ENCODE measurements at places on chromosomes 1 and 21. TPM values are rescaled to one million over a fixed set of nuclear protein-coding genes. Genes with fewer than 3 reads are reported as not detected.

COL9A2 gene
- total RNA-seq: 2.3 TPM

SPOCD1 gene
- total RNA-seq: 0.26 TPM

DNA sequence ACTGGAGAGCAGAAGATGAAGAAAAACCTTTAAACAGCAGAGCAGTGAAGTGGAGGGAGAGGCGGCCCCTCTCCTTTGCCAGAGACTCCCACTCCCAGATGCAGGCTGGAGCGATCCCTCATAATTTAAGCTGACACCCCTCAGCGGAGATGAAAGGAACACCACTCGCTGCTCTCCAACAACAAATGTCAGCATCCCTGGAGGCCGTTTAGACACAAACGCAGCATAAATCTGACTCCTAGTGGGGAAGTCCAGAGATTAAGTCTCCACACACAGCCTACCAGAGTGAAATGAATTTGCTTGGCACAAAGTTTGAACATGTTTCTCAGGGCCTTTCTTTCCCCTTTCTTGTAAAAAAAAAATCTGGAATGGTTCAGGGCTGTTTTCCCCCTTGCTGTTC is 137.8 kb downstream of the LMX1A start:
- H3K27ac ChIP-seq: no peak overlapping the region
- no peak for DNase-seq

KIF17 gene
- total RNA-seq: 1.8 TPM

AK5 gene
- not detected for total RNA-seq

GRCh38 chr1:205976708-205977401 is 26.3 kb downstream of the RAB7B start:
- no peaks in the 10 kb centered on the region for H3K27me3 ChIP-seq
- peaks cover 11% of the 10 kb centered on the region for H3K4me1 ChIP-seq
- H3K36me3 ChIP-seq: no peaks in the 10 kb centered on the region
- no peak for DNase-seq
- no peak overlapping the region for H3K27ac ChIP-seq

GRCh38 chr1:2929335-2929734 is 91.9 kb upstream of the ACTRT2 start:
- no peak overlapping the region for H3K4me3 ChIP-seq
- H3K36me3 ChIP-seq: no peaks in the 10 kb centered on the region
- H3K4me1 ChIP-seq: peaks cover 20% of the 10 kb centered on the region
- no peaks in the 10 kb centered on the region for H3K27me3 ChIP-seq
- no peak overlapping the region for H3K27ac ChIP-seq
- no peak for DNase-seq

GRCh38 chr21:37696936-37697335 is 219.3 kb downstream of the KCNJ6 start:
- H3K27me3 ChIP-seq: no peaks in the 10 kb centered on the region
- no peak for DNase-seq
- H3K4me3 ChIP-seq: no peak overlapping the region
- no peaks in the 10 kb centered on the region for H3K36me3 ChIP-seq

GRCh38 chr1:219726480-219727272 is 113.8 kb upstream of the ZC3H11B start:
- no peaks in the 10 kb centered on the region for H3K27me3 ChIP-seq
- H3K27ac ChIP-seq: no peak overlapping the region
- DNase-seq: no peak
- H3K4me3 ChIP-seq: no peak overlapping the region
- no peaks in the 10 kb centered on the region for H3K4me1 ChIP-seq
